Activated CD8-positive, alpha-beta memory T cell treated with anti-CD3 and anti-CD28 coated beads for 1 hour (primary cell): ENCODE measurements at places on chromosomes 5 and 9.

DNA sequence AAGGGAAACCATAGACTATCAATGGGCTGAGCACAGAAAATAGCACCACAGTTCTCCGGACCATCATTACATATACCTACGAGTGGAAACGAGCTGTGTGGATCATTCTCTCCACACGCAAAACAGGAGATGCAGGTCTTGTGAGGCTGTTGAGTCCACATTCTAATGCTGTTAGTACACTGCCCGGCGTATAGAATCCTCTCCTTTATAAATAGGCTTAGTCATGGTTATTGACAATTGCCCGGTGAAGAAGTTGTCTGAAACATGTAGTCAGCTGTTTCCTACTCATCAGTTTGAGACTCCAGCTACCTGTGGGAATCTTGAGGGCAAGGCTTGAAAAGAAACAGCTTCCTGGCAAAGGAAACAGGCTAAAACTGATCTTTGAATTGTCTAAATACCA lies 602.0 kb upstream of the EDIL3 start:
- no peak for DNase-seq

- no peak for DNase-seq
Observed at GRCh38 chr5:17916446-17916845, 282.2 kb downstream of the TAF11L14 start.

GRCh38 chr5:57243286-57244137 lies 69.7 kb downstream of the GPBP1 start:
- no peak for DNase-seq

DNA sequence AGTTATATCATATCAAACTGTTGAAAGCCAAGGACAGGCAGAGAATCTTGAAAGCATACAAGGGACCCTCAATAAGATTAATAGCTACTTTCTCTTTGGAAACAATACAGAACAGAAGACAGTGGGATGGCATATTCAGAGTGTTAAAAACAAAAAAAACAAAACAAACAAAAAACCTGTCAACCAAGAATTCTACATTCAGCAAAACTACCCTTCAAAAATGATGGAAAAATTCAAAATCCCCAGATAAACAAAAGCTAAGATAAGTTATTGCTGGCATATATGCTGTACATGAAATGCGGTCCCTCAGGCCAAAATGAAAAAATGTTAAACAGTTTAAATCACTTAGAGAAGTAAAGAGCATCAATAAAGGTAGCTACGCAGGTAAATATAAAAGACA lies 425.1 kb downstream of the ACTL7B start:
- no peak for DNase-seq

DNA sequence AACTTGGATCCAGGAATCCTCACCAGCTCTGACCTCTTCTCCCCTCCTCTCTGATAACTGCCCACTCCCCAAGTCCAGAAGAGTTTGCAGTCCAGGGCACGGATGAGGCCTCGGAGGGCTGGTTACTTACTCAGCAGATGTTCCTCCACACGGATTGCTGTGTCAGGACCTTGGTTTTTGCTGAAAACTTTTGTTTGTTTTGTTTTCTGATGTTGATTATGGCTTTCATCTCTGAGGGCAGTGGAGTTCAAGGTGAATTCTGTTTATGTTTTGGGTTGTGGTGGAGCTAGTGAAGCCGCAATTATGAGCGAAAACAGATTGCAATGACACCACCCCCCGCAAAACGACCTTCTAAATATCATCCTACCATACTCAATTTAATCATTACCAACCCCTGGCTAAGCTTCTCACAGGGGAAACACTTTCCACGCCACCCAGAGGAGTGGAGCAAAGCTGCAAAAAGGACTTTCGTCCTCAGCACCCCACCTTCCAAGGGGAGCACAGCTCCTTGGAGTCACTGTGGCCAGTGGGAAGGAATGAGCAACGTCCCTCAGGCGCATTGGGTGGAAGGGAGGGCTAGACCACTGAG lies 92.7 kb upstream of the SAP30L start:
- DNase-seq: no peak

DNA sequence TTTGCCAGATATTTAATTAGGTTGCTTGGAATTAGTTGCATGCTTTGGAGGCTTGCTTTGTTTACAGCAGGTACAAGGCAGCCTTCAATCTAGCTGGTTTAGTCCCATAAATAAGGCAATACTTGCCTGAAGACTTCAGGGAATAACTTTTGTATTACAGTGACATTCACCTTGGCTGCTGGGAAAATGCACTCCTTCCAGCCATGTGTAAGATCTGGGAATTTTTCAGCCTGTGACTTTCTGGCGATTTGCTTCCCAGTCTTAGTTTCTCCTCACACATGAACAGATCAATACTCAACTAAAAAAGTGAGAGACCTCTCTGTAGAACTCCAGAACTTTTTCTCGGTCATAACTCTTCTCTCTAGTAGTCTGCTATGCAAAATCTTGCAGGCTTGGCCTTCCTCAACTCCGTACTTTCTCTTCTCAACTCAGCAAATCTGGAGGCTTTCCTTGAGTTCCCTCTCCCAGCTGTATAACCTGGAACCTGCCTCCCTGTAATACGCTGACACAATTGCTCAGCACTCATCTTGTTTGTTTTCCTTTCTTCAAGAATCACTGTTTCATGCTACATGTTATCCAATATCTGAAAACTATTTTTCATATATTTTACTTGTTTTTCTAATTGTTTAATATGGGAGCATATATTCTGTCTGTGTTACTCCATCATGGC lies 173.0 kb downstream of the MSX2 start:
- no peak for DNase-seq

GRCh38 chr5:169204788-169205400 lies 96.0 kb downstream of the SLIT3 start:
- DNase-seq: no peak

DNA sequence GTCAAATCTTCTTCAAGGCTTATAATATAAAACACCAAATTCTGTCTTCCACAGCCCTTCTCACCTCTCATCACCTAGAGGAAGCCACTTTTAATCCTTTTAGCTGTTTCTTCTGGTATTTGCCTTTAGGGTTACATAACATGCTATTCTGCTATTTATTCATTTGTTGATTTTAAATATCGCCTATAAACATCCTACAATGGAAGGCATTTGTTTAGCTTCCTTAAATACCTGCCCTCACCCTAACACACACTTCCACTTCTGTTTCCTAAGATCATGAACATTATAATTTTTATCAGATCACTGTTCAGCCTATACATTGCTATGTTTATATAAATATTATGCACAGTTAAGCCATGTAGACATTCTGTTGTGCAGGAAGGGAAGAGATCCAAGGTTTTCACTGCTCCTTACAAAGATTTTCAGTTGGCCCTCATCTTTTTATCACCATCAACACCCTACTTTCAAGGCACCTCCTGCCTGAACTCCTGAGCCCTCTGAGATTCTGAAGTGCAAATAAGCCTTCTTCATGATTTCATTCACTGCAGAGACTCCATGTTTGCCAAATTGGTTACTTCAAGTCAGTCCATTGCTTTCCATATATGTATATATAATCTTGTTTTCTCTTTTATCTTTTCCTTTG lies 356.9 kb upstream of the ACTBL2 start:
- no peak for DNase-seq

DNA sequence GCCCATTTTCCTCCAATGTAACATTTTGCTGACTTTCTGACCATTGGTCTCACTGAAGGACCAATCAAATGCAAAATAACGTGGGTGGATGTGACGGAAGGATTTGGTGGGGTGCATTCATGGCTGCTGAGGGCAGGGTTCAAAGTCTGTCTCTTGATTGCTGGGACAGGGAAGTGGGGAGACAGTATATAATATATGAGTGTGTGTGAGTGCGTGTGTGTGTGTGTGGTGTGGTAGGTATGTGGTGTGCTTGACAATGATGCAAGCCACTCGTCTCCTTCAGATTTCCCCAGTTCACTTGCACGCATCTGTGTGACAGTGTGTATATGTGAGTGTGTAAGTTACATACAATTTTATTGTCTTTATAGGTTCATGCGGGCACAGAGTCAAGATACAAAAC lies 477.3 kb downstream of the DIRAS2 start:
- no peak for DNase-seq

GRCh38 chr9:71911908-71912335 lies 483 bp downstream of the C9orf85 start:
- no peak for DNase-seq

- no peak for DNase-seq
Observed at GRCh38 chr9:71748280-71748743, 20.0 kb downstream of the CEMIP2 start.

DNA sequence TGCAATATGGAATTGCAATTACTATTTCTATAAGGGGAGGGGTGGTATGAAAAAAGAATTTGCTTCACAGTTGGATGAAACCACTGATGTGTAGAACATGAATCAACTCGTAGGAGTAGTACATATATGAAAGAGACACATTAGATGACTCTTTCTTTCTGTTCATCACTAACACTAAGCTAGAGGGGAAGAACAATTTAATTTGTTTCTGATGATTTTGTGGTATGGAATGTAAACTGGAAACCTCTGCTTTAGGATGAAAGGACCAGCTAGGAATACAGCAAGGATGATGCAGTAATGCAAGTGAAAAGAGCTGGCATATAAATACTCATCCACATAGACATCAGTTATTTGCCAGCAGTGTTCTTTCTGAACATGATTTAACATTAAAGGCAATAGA lies 113.4 kb downstream of the PAPPA start:
- DNase-seq: no peak

DNA sequence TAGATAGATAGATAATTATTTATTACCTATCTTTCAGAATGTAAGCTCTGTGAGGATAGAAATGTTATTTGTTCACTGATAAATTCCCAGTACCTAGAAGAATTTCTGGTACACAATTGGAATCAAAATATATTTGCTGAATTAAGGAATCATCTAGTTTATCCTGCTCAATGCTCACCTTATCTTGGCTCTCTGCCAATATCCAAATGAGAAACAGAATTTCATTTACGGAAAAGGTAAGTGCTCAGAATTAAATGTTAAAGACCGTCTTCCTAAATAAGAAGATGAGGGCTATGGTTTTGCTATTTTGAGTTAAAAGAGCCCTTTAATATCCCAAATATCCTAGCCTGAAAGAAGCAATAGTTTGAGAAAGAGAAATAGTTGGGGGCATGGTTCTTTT lies 232.1 kb upstream of the PDE4D start:
- no peak for DNase-seq

- DNase-seq: no peak
Observed at GRCh38 chr9:36897478-36897877, 136.6 kb downstream of the PAX5 start.

GRCh38 chr5:107812570-107813141 lies 141.9 kb upstream of the EFNA5 start:
- no peak for DNase-seq

DNA sequence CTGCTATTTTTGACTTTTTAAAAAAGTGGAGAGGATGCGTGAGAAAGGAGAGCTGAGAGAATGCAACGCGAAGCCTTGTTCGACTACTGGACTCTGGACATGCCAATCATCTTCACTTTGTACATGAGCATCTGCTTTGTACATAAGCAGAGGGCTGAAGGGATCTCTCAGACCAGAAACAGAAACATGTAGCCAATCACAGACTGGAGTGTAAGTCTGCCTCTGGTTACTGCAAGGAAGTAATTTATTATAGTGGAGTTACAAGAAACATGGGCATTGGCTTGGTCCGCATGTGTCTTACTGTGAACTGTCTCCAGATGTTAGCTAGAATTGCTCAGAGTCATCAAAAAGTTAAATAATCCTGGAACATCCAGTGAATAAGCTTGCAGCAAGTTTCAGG lies 190.0 kb upstream of the GRAMD2B start:
- no peak for DNase-seq

DNA sequence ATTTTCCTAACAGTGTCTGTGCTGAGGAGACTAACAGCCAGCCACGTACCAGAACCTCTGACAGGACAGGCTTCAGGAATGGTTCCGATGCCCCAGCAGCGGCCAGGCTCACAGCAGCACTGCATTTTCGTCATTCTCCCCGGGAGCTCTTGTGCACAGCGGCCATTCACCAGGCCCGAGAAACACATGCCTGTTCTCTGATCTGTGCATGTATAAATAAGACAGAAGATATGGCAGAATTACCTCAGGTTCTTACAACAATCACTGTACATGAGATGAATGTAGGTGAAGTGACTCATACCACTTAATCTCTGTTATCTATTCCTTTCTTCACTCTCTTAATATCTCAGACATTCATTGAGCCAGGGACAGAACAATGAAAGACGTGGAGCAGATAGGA lies 143.0 kb downstream of the FBN2 start:
- DNase-seq: no peak

DNA sequence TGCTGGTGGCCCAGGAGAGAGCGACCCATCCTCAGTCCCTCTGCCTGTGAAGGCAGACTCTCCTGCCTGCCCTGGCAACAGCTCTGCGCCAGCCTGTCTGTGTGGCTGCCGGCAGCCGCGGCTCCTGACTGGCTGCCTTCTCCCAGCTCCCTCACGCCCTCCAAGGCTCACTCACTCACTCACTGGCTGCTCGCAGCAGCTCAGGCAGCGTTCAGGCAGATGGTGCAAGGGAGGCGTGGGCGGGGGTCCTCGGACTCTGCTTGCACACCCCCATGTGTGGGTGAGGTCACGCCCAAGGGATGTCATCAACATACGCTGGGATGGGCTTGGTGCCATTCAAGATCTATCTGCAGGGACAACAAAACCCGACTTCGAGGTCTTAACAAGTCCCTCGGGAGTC lies 66.7 kb downstream of the DAB2IP start:
- no peak for DNase-seq
